ENCODE measurements at places on chromosomes 16 and 17.
A peak's percentile ranks its signal among the peaks of the same experiment; 100 is the strongest.

- DNase-seq = no peak
These were observed 18.3 kb upstream of the TMEM92 start for GRCh38 chr17:50255766-50256635.

DNA sequence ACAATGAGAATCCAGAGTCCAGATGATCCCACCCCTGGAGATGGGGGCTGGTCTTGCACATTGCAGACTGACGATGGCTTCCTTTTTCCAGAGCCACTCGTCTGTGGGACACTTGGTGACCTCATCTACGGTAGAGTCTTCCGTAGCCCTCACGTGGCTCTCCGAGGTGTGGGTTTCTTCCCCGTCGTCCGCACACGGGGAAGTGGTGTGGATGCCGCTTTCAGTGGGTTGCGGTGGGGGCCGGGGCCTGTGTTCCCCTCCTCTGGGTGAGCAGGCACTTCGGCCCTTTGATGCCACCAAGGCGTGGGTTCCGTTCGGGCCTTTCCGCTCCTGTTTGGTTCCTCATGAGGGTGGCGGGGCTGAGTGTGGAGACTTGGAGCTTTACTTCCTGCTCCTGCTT lies 21.4 kb downstream of the BAIAP2 start:
- no peak for DNase-seq

DNA sequence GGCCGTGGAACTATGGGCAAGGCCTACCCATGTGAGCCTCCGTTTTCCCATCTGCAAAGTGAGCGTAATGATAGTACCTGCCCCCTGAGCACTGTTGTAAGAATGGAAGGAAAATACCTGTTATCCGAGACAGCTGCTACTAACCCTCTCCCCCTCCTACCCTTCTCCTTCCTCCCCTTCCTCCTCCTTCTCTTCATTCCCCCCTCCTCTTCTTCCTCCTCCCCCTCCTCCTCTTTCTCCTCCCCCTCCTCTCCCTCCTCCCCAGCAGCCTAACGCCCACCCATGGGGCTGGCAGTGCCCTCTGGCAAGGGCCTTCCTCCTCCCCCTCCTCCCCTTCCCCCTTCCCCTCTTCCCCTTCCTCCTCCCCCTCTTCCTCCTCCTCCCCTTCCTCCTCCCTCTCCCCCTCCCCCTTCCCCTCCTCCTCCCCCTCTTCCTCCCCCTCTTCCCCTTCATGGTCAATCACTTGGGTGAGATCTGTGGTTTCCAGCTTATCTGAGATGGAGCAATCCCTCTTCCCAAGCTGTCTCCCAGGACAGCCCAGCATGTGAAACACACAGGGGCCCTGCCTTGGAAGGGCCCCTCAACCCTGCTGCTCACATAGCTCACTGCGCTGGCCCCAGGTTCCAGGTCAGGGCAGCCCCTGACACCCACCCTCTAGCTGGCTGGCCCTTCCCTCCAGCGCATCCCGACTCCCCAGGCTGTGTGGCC lies 6.4 kb downstream of the ZFPM1 start:
- no peak for DNase-seq

DNA sequence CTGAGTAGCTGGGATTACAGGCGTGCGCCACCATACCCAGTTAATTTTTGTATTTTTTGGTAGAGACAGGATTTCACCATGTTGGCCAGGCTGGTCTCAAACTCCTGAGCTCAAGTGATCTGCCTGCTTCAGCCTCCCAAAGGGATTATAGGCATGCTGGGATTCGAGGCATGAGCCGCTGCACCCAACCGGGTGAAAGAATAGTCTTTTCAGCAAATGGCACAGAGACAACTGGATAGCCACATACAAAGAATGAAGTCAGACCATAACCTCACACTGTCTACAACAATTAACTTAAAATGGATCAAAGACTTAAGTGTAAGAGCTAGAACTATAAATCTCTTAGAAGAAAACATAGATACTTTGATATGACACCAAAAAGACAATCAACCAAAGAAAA lies 67.6 kb downstream of the TBC1D16 start:
- no peak for DNase-seq

DNA sequence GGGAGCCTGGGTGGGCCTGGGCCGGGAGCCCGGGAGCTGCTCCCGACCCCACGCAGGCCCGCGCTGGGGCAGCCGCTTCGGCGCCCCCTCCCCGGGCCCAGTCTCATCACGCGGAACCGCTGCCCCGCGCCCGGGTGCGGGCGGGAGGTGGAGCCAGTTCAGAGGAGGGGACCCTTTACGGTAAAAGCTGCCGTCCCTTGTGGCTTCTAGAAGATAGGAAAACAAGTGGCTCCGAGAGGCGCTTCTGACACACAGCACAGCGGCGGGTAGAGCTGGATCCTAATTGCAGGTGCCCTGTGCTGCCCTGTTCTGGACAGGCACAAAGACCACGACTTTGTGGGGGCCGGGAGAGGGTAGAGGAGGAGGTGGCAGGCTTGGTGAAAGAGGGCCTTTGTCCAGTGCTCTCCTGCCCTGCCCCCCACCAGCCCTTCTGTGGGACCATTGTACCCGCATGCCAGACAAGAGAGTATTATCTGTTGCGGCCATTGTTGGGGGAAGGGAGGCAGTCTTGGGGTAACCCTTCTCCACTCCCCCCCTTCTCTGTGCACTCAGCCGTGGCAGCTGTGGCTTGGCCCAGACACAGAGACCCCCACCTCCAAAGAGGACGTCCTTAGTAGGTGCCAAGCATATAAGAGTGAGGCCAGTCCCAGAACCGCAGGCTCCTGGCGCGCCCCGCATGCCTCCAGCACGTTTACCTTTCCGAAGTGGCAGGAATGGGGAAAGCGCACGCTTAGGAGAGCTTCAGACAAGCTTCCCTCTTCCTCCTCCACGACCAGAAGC lies 736 bp downstream of the CNP start:
- DNase-seq = peak; percentile 94
